ENCODE measurements at places on chromosomes 5 and 9. TPM values are rescaled to one million over a fixed set of nuclear protein-coding genes. Genes with fewer than 3 reads are reported as not detected.

Gene STPG3
- total RNA-seq = not detected

Gene EFNA5
- total RNA-seq = 6.5 TPM

Gene RAD1
- 24.7 TPM for total RNA-seq

Gene NTNG2
- total RNA-seq = 0.46 TPM

Gene HAVCR1
- not detected for total RNA-seq

Gene EGFL7
- total RNA-seq = 8.0 TPM
